ENCODE measurements at places on chromosomes 1 and 21.

GRCh38 chr1:186183219-186183618 lies 191.8 kb downstream of the TPR start:
- no peak for DNase-seq

DNA sequence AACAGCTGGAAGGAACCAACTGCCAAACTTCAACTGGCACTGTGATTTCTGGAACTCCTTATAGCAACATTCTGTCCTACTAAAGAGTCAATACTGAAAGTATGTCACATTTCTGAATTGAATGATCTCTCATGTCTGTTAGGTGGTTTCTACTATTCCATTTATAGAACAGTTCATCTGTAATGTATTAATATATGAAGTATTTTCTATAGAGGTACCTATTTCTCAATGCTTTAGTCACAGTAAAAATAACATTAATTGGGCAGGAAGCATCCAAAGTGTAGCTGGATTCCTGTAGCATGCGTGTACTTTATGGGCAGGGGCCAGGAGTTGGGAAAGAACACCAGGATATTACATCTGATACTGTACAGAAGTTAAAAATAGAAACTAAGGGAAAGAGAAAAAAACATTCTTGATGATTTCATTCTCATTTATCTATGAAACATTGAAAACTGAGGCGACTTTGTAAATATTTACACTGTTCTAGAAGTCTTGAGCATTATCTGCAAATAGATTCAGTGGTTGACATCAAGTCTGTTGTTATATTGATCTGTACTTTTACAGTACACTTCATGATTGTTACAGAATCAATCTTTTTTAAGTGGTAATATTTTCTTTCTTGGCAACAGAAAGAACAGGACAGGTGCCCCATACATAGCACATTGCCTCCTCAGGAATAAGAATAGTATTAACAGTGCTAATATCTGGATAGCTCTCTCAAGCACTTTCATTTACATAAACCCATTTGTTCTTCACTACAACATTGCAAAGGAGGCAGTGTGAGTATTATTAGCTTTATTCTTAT lies 6.2 kb upstream of the ZNF281 start:
- no peak for DNase-seq

DNA sequence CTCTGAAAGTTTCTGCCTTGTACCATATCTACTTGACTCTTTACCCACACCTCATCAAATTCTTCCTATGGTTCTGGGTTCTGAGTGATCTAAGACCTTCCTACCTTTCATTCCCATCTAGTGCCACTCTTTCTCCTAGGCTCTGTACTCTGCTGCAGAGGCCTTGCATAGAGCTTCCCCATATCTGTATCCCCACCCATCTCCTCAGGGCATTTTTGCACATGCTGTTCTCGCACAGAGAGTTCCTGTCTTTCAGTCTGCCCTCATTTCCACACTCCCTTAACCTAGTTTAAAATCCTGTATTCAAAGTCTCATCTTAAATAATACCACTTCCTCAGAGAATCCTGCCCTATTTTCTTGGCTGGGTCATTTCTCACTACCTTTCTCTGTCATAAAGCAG lies 114.8 kb downstream of the HMCN1 start:
- no peak for DNase-seq

GRCh38 chr21:44458971-44459711 lies 3.8 kb downstream of the LRRC3 start:
- DNase-seq = no peak

- DNase-seq = no peak
These were observed 162.0 kb downstream of the RUNX1 start for GRCh38 chr21:34887105-34887442.

- DNase-seq = no peak
These were observed 90.9 kb downstream of the CRB1 start for GRCh38 chr1:197358959-197359358.

DNA sequence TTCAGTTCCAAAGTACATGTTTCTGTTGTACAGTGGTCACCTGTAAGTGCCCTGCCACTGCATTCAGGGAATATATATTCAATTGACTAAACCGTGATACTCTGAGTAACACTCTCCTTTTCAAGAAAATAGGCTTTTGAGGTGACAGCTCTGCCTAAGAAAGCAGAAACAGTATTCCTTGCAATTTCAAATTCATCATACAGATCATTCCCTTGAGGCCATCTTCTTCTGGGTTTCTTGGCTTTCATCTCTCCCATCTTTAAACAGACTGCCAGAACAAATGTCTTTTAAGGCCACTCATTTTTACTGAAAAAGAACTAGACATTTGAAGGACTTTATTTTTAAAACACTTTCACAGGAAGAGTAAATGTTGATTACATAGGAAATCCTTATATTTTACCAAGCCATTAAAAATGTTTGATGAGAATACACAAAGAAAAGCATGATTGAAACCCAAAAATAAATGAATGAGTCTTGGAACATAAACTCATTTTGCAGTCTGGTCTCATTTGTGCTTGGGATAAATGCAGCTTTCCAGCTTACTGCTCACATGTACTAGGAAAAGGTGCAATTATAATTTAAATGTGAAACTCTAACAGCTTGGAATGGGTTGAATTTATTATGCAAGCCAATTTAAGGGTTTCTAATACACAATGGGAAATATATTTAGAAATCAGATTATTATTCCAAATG lies 34.7 kb downstream of the PLPPR5 start:
- DNase-seq = no peak

DNA sequence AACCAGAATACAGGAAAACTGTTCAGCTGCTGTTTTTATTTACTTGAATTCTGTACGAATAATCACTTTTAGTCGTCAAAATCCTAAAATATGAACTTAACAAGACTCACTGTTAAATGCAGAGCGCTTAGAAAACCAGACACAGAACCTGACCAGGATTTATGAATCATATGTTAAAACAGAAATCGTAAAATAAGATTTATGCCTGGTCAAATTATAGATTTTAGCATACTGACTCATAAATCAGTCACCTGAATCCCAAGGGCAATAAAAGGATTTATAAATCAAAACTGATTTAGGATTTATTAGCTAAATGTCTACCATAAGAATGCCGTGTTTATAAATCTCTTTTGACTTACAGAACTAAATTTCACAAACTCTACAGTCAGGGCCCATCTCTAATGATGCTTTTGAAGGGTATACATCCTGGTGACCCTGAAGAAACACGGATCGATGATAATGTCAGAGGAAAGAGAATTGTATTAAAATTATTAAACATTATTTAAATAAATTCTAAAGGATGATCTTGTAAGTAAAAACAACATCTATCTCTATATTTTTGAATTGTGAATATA lies 28.8 kb downstream of the CYYR1 start:
- DNase-seq = no peak

- DNase-seq = no peak
These were observed 29.2 kb downstream of the DNASE2B start for GRCh38 chr1:84427250-84428188.

DNA sequence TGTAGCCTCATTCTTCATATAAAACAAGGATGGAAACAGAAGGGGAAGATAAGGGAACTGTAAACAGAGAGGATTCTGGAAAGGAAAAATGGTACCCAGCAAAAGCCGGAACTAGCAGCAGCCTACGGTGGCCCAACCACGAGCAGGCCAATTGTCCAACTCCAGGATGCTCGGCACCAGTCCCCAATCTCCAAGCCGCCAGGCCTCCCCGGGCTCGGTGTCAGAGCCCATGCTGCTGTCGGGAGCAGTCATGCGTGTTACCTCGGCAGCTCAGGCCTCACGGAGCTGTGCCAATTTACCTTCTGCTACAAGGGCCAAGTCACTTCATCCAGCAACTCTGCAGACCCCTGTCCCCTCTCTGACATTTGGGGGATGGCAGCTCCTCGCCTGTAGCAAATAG lies 130.8 kb downstream of the ZBTB18 start:
- DNase-seq = no peak

DNA sequence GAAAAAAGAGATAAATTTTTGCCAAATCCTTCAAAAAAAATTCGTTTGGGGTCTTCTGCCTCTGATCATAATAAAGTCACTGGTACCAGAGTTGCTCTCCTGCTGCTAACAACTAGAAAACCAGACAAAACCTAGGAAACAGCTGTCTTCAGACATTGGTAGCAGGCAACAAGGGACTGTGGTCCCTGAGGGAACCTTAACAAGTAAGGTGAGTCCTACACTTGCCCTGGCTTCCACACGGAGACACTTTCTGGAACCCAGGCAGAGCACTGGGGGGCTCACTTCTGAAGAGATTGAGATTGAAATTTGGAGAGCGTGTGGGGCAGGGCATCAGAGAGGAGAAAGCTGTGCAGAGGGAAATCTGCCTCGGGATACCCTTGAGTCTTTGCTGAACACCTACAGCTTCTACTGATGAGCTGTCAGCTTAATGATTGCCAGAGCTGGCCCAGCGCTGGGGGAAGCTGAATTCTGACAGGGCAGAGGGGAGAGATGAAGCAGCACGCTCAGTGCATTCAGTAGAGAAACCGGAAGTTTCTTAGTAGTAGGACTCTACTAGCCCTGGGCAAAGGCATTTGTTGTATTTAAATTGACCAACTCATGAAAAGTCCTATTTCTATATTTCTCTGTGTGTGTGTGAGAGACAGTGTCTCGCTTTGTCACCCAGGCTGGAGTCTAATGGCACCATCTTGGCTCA lies 18.5 kb upstream of the FAM89A start:
- DNase-seq = no peak

DNA sequence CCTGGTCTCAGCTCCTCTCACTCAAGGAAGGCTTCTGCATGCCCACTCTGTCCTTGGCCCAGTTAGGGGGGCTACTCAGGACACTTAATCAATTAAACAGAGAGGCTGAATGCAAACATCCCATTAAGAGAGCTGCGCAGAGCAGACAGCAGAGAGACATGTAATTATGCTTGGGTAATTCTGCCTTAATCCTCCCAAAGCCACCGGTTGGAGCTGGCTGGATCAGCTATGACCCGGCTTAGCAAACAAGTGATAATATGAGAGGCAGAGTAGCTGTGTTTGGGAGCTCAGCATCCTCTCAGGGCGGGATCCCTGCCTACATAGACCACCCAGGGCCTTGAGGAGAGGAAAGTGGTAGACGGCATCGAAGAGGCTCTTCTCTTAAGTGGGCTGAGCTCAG lies 183.2 kb downstream of the GRIK3 start:
- DNase-seq = no peak

DNA sequence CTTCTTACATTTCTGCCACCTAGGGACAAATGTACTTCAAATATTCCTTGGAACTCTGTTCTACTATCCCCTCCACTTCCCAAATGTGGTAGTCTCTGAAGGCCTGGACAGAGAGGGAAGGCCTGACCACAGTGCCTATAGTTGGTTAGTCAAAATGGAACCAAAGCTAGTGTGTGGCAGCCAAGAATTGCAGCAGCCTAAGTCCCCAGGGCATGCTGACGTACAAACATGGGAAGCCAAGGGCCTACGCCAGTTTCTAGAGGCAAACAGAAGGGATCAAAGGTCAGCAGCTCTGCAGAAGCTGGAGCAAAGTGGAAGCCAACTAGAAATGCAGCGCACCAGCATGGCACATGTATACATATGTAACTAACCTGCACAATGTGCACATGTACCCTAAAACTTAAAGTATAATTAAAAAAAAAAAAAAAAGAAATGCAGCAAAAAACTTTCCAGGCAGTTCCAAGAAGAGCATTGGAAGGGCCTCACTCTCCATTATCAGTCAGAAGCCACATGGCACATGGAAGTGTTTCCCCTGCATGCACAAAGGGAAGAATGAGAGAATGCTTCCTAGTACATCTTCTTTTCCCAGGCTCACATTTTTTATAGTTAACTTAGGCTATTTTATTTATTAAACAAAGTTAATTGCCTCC lies 39.4 kb upstream of the GADD45A start:
- DNase-seq = no peak

DNA sequence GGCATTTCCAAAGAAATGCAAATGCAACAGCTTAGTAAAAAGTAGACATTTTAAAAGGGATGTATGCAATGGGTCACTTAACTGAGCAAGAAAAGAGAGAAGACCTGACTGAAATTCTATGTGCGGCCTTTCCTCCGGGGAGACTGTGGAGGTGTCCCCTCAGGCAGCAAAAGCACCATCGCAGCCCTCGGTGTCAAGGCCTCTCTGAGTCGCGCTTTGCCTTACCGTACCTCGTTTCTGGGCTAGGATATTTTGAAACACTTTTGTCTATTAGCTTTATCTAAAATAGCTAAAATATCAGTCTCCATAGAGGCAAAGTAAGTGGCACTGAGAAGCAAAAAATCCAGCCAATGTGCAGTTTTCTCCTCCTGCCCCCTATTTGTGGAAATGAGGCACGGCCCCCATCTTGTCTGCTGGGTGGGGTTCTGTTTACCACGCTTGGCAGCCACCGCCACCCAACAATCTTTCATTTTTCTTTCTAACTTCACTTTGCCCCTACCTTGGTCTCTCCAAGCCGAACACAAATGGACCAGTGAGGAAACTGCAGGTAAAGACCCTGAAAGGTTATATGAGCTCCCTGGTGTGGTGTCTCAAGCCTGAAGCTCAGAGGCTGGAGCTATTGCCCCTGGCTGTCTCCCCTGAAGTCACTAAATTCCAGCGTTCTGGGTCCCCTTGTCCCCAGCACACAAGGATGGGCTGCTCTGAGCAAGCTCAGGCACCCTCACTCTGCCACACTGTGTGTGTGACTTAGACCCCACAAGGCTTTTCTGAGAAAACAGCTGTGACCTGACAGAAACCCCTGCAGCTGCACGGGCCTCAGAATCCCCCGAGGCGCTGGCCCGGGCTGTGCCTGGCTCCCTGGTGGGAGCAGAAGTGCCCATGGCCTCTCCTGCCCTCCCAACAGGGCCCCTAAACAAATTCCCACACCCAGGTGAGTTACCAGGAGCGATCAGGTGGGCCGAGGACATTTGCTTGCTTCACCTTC lies 1.6 kb downstream of the CD247 start:
- no peak for DNase-seq

DNA sequence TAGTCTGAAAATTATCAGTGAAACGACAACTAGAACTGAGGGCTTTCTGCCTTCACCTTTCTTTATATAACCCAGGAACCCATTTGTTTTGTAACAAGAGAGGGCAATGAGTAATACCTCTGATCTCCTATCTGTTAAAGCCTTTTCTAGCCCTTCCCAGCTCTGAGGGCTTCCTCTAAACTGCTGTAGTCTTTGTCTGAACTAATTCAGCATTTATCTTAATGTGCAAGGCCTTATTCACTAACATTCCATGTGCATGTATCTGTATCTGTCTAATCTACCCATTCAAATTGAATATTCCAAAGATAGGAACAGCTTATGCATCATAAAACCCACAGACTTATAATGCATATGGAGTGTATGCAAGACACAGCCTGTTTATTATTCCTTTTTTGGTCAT lies 167.1 kb downstream of the LYPLAL1 start:
- no peak for DNase-seq

- no peak for DNase-seq
These were observed 189.3 kb upstream of the EDN2 start for GRCh38 chr1:41673806-41674205.

DNA sequence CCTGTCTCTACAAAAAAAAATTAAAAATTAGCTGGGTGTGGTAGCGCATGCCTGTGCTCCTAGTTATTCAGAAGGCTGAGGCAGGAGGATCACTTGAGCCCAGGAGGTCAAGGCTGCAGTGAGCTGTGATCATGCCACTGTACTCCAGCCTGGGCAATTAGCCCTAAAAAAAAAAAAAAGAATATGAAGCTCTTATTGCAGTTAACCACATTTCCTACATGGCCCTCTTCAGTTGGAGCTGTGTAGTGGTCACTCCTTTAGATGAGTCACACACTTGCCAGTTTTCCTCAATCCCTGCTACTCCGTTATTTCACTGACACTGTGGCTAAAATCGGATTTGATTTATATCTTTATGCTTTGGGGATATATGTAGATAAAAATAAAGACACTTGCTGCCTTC lies 11.8 kb downstream of the NFYC start:
- no peak for DNase-seq

All from activated CD8-positive, alpha-beta memory T cell treated with anti-CD3 and anti-CD28 coated beads for 4 hours (primary cell).